ENCODE measurements at places on chromosomes 4 and X.

DNA sequence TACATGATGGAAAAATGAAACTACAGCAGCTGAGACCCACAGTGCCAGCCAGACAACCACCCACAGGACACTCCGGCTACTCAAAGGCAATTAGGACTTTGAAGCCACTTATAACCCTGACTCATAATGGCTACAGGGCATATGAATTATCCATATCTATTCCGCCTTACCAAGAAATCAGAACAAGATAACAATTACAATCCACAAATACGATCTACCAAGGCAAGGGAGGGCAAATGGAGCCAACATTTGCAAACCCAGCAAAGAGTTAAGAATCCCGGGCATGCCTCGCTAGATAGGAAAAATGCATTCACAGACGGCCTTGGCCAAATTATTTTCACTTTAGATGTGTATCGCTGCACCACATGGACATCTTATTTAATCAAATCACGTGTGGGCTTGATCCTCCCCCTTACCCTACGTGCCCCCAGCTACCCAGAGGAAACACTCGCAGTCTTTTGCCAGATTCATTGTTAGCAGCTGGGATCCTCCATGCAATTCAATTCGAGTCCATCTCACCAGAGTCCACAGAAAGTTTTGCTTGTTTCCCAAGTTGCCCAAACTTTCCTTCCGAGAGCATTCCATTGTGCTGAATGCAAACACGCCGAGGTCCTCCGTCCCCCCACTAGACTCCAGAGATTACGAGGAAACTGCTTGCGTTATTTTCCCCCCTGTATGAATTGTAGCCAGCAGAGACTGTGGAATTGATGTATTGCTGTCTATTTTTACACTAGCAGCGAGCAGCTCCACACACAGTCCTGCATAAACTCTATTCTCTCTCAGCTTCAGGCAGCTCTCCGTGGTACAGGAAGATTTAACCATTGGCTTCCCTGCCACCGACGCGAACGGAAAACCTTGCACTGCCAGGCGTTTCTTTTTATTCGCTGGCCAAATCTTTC is 1.2 kb downstream of the PPARGC1A start:
- DNase-seq = no peak

DNA sequence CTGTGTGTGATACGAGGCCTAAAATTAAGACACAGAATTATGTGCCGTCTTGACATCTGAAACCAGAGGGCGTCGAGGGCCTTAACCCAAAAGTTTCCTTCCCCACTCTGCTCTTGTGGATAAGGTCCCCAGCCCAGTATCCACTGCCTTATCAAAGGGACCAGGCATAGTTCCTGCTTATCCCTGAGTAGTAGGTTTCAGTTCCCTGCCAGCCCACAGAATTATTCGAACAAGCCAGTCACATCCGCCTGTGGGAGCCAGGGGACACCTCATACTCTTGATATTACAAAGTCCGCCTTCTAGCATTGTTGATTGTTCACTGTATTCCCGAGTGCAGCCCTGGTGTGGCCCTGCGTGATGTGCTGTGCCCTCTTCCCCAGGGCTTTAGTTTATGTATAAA is 5.4 kb upstream of the MMRN1 start:
- DNase-seq = no peak

DNA sequence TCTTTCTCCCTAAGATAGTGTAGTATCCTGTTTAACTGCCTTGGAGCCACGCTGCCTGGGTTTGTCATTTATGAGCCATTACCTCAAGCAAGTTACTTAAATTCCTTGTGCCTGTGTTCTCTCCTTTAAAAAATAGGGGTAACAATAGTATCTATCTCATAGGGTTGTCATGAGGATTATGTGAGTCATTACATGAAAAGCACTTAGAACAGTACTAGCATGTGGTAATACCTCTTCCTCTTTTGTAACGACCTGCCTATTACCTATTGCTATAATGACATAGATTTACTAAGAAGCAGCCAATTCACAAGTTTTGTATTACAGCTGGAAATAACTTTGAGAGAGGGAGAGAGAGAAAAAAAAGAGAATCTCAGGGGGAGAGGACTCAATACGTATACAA is 834.7 kb downstream of the RAPGEF2 start:
- no peak for DNase-seq

DNA sequence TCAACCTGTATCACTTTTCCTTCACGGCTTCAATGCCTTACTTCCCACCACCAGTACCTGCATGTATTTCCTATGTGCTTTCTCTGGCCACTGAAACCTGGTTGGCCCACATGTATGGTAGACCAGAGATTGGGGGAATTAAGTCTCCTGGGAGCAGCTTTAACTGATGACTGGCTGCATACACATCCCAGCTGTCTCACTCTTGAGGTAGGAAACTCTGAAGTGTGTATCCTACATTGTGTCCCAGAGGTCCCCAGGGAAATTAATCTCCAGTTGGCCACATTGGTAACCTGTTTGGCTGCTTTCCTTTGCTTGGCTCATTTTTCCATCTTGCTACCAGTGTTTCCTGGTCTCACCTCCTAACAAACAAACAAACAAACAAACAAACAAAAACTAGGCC is 124.4 kb downstream of the ZNF827 start:
- DNase-seq = no peak

DNA sequence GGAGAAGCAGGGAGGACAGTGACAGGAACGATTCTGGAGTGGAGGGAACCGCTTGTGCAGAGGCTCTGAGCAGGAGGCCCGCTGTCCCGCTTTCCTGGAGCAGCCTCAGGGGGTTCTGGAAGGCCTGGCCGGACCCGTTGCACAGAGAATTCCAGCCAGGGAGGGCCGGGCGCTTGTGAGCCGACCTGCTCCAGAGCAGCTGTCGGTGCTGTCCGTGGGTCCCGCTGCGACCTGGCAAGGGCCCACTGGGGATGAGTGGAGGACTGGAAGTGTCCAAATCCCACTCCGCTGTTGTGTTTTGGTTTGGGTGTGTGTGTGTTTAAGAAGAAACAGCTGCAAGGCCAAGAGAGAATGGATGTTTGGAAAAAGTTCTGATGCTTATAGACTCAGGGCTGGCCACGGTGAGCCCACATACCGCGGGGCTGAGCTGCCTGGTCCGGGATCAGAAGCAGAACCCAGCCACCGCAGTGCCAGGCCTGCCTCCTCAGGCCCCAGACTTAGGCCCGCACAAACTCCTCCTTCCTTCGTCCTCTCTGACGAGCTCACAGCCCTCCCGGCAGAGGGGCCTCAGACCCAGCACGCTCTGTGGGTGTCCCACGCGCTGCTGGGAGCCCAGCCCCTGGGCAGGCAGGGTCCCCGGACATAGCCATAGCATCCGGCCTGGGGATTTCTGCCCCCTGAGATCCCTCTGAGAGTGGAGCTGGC is 73.9 kb downstream of the HTRA3 start:
- no peak for DNase-seq

DNA sequence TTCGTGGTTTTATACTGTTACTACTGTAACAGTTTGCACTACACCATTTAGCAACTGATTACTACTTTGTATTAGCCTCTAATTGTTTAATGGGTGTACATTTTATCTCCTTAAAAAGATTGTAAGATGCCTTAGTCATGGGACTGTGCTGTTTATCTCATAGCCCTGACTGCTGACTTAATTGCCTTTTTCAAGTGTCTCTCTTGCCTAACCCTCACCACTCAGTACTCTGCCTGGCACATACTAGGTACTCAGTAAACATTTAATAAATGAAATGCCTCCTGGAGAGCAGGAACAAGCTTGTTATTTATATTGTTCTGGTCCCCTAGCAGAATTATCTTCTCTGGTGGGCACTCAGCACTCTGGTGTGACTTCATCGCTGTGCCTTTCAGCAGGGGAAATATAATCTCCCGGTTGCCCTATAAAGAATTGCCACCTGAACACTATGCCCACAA is 1.7 kb upstream of the STIM2 start:
- no peak for DNase-seq

GRCh38 chr4:100806988-100807387 is 289.2 kb upstream of the EMCN start:
- no peak for DNase-seq

DNA sequence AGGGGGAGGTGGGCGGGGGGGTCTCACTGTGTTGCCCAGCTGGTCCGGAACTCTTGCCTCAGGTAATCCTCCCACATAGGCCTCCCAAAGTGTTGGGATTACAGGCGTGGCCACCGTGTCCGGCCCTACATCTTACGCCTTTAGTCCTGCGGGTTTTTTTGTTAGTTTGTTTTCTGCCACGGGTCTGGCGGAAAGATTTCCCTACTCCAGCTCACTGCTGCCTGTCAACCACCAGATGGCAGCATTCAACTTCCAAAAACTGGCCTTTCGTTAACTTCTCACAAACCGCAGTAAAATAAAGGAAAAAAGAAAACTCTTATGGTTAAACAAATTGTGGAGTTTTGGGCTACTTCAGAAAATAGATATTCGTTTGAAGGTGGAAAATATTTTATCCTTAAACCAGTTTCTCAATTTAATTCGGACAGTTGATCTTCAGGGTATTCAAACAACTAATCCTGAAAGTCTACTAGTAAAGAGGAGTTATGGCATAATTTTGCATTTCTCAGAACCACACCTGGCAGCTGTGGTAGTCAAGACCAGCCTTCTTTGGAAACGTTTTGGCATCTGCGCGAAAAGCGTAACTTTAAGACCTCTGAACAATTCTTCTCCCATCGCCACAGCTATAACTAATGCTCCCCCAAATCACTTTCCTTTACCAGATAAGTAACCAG is 41.1 kb downstream of the LUZP4 start:
- DNase-seq = no peak

DNA sequence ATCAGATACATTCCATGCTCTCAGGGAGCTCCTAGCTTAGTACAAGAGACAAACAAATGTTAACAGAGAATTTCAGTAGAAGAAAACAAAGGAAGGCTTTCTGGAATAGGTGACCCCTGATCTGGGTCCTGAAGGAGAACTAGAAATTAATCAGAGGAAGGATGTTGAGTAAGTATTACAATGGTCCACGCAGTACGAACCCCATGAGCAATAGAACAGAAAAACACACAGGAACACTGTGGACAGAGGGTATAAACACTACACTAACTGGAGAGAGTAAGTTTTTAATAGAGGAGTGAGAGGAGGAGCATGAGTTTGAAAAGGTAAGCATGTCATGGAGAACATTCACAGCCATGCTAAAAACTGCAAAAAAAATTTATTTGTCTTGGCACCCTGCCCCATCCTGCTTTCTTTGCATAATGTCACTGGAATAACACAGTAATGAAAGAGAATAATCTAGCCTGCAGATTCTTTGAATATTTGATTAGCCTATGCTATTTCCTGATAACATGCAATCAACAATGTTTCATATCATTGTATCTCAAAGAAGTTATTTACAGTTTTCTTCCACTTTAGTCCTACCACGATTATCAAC is 140.3 kb upstream of the ZXDB start:
- DNase-seq = no peak

DNA sequence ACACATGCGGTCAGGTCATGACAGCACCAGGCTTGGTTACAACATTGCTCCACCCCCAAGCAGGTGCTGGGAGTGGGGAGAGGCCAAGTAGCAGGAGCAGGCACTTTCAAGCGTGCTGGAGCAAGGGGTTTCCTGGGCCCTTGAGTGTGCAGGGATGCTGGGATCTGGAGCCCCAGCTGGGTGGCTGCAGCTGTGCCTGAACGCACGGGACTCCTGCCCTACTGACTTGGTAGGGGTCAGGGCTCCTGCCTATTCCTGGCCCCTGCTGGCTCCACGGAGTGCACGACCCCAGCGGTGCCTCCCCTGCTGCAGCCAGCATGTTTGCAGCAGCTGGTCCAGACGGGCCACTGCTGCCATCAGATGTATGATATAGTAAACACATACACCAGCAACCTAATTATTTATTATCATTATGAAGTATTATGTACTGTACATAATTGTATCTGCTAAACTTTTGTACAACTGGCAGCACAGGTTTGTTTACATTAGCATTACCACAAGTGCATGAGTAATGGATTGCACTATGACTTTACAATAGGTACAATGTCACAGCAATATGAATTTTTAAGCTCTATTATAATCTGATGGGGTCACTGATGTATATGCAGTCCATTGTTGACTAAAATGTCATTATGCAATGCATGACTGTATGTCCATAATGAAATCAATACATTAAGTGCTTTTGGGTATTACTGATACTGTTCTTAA is 620.6 kb downstream of the RAPGEF2 start:
- no peak for DNase-seq
